ENCODE measurements at places on chromosomes 7 and 10. TPM values are rescaled to one million over a fixed set of nuclear protein-coding genes. Genes with fewer than 3 reads are reported as not detected.
A peak's percentile ranks its signal among the peaks of the same experiment; 100 is the strongest.

- no peak for DNase-seq
Observed at GRCh38 chr7:67496589-67496988, 500.0 kb downstream of the TYW1 start.

DNA sequence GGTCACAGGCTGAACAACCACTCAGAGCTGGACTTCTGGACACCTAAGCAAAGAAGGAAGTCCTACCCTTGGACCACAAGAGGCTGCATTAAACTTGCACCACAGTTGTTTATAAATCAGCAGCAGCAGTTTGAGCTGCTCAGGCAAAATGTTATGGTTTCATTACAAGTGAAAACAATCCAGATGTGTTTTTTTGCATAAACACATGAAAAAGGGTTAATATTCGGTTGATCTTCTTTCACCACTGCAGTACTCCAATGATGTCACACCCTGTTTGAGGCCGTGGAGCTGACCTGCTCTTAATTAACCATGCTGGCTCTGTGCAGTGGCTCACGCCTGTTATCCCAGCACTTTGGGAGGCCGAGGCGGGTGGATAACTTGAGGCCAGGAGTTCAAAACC lies 490.8 kb upstream of the CELF2 start:
- DNase-seq = no peak

- DNase-seq = peak; percentile 74
Observed at GRCh38 chr7:96285579-96285978, 36.3 kb downstream of the SLC25A13 start.

The ANKRD30A gene
- not detected for total RNA-seq

The VIPR2 gene
- total RNA-seq = not detected

The SPDYE8 gene
- not detected for total RNA-seq

GRCh38 chr7:70241536-70242175 lies 643.4 kb downstream of the AUTS2 start:
- DNase-seq = no peak

GRCh38 chr10:25633542-25633941 lies 300.5 kb upstream of the MYO3A start:
- DNase-seq = no peak

The JCAD gene
- total RNA-seq = not detected

- no peak for DNase-seq
Observed at GRCh38 chr7:135232720-135233119, 918 bp upstream of the STRA8 start.

The CALD1 gene
- not detected for total RNA-seq

DNA sequence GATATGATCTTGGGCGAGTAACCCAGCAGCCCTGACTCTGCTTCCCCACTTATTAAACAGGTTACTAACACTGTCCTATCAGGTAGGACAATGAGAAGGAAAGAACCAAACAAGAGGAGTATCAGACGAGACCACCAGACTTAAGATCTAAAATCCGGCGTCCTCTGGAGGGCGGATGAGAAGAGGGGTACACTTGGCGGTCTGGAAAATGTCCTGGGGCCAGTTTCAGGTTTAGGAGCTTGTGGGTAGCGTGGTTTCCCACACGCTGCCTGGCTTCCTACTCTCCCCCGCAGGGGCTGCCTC lies 635 bp downstream of the ZNF32 start:
- DNase-seq = no peak

GRCh38 chr10:77807706-77808105 lies 118.8 kb downstream of the DLG5 start:
- no peak for DNase-seq

- DNase-seq = no peak
Observed at GRCh38 chr7:39480901-39481300, 85.3 kb upstream of the YAE1 start.

The CPA4 gene
- not detected for total RNA-seq

The MBL2 gene
- total RNA-seq = not detected

The GIMAP6 gene
- total RNA-seq = 173 TPM

GRCh38 chr10:58642283-58642682 lies 129.6 kb downstream of the BICC1 start:
- DNase-seq = no peak

DNA sequence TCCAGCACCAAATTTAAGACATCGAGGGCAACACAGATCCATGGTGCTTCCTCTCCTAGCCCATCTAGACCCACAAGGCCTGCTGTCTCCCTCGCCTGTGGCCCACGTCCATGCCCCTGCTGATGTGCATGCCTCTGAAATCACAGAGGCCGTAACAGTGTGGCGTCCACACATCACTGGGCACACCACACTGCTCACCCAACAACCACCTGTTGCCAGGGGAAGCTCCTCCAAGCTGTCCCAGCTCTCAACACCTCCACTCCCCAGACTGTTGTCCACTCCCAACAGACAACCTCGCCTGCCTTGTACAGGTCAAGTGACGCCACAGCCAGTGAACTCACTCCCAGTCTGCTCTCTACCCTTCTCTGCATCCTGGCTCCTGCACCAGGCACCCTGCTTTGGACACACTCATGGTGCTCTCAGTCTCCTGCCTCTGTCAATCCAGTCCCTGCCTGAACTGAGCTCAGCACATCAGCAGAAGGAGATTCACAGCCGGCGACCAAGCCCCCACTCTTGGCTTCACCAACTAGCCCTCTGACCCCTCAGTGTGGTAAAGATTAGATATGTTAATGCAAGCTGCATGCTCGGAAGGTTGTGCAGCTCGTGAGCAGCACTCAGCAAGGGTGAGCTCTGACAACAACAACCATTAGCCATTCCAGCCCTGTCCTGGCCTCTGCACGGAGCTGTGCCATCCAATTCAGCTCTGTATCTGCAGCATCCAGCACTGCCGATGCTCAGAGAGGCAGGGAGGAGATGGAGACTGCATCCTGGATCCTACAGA lies 197.0 kb downstream of the TNS3 start:
- DNase-seq = no peak

DNA sequence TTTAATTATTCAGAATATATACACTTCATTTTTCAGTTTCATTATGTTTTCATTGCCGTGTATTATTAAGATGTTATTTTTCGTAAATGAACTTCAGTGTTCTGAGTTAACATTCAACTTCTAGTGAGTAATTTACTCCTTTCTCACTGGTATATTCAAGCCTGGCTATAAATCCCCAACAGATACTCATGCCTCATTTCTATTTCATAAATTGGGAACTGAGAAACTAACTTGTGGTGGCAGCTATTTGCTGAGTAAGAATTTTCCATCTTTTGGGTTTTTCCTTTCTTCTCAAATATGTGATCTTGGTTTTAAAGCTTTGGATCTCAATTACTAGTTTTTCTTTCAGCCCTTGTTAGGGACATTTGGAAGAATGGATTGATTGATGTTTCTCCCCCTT lies 281.1 kb downstream of the CDK14 start:
- no peak for DNase-seq

- DNase-seq = peak; percentile 14
Observed at GRCh38 chr10:132939957-132940790, 2.2 kb downstream of the CFAP46 start.

DNA sequence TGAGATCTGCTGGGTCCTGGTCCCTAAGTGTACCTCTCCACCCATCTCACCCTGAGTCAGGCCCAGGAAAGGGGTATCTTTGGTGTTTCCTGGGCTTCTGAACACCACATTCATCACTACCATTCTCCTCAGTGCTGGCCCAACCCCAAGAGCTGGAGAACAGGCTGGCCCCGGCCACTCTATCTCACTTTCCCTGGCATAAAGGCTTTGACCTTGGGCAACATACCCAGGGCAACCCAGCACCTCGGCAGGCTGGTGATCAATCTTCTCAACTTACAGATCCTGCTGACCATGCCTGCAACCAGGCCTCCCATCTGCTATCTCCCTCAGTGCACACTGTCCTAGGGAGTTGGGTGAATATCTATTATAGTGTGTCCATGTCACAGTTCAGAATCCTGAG lies 2.1 kb downstream of the VSIR start:
- DNase-seq = no peak

The GARS1 gene
- total RNA-seq = 79.8 TPM

The OR6V1 gene
- total RNA-seq = not detected

- no peak for DNase-seq
Observed at GRCh38 chr7:155280446-155281397, 17.0 kb upstream of the INSIG1 start.

GRCh38 chr7:106010331-106010730 lies 47.3 kb downstream of the CDHR3 start:
- DNase-seq = no peak

DNA sequence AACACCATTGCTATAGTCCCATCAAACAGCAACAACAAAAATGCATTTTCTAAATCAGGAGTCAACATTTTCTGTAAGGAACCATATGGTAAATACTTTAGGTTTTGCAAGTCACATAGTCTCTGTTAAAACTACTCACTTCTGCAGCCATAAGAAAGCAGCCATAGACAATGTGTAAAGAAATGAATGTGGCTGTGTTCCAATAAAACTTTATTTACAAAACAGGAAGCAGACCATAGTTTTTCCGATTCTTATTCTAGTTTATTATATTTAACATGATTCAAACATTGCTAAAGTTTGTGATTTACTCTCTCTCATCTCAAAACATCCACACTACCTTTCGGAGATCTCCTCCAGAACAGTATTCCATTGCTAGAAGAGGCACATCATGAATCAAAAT lies 6.9 kb downstream of the CHUK start:
- no peak for DNase-seq

GRCh38 chr7:7425321-7425720 lies 110.4 kb downstream of the COL28A1 start:
- no peak for DNase-seq

The ITIH5 gene
- not detected for total RNA-seq

DNA sequence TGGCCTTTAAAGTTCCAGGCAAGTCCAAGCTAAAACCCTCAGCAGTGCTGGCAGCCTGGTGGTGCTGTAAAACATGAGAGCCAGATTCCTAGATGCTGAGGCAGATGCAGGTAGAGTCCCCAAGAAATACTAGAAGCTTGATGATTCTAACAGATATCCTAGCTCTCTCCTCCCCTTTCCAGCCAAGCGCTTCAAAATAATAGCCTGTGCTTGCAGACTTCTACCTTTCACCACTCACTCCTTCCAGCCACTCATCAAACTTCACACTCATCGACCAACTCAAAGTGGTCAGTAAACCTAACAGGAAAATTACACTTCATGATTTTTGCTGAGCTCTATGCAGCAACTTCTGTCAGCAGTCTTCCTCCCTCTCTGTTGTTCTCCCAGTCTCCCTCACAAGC lies 50.2 kb downstream of the LMBR1 start:
- no peak for DNase-seq

DNA sequence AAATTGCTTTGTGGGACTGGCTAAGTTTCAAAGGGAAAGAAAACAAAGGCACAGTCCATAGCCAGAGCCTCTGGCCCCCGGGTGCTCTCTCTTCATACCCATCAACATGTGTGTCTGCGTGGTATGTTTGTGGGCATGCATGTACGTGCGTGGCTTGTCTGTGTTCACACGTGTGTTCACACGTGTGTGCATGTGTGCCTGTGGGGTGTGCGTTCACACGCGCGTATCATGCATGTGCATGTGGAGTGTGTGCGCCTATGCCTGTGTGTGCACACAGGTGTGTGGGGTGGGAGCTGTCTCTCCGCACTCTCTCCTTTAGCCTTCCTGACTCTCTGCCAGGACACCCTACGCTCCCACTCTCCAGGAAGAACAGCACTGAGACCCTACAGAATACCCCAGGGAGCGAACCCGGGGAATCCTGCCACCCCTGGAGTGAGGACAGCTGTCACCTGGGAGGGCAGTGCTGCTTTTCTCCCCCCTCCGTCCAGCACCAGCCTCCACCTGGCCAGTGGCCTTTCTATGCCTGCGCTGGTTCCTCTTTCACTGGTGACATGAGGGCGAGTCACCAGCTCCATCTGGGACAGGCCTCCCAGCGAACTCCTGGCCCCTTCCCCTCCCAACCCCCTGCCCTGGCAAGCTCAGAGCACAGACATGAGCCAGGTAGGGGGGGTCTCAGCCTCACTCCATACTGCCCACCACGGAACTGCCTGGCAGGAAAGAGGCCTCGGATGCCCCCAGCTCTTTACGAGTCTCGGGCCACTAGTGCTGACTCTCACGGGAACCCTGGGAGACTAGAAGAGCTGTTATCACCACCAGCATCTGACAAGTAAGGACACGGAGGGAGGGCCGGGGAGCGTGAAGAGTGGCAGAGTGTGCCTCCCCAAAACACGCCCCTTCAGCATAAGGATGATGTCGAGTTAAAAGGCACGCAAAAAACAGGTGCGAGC lies 16.5 kb downstream of the WDR86 start:
- no peak for DNase-seq

GRCh38 chr7:102193806-102194205 lies 92.9 kb upstream of the SH2B2 start:
- no peak for DNase-seq

The PAOX gene
- total RNA-seq = 9.1 TPM

The WEE2 gene
- not detected for total RNA-seq

DNA sequence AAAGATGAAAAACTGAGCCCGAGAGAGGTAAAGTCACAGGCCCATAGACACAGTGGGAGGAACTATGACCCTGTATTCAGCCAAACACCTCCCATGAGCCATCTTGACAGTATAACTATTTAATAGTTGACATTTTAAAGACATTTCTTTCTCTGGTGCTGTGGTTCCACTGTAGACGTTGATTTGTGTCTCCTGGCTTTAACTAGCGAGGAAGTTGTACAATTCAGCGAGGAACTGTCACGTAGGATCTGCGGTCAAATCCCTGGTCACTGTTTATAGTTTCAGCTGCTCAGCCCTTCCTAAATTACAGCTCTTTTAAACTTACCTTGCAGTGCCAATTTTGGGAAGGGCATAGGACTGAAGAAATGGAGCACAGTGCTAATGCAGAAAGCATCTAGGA lies 7.1 kb upstream of the CELF2 start:
- DNase-seq = no peak

The SRGN gene
- total RNA-seq = 133 TPM

The NPC1L1 gene
- 0.23 TPM for total RNA-seq
